Kidney glomerular epithelial cell (primary cell): ENCODE measurements at places on chromosomes 1 and 21.

- no peak for DNase-seq
Measured at GRCh38 chr1:37310064-37310463, 164.3 kb upstream of the ZC3H12A start.

DNA sequence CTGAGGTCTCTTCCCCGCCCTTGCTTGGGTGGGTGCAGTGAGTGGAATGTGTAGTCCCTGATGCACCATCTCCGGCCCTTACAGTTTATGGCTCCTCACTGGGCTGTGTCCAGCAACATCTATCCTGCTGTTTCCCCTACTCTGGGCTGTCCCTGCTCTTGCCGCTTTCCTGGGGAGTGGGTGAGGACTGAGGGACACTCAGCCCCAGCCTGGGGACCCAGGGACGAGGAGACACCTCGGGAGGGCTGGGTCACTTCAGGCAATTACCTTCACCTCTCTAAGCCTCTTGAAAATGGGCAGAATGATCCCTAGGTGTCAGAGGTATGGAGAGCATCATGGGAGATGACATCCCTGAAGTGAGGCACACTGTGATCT is 13.6 kb upstream of the LRP8 start:
- no peak for DNase-seq

DNA sequence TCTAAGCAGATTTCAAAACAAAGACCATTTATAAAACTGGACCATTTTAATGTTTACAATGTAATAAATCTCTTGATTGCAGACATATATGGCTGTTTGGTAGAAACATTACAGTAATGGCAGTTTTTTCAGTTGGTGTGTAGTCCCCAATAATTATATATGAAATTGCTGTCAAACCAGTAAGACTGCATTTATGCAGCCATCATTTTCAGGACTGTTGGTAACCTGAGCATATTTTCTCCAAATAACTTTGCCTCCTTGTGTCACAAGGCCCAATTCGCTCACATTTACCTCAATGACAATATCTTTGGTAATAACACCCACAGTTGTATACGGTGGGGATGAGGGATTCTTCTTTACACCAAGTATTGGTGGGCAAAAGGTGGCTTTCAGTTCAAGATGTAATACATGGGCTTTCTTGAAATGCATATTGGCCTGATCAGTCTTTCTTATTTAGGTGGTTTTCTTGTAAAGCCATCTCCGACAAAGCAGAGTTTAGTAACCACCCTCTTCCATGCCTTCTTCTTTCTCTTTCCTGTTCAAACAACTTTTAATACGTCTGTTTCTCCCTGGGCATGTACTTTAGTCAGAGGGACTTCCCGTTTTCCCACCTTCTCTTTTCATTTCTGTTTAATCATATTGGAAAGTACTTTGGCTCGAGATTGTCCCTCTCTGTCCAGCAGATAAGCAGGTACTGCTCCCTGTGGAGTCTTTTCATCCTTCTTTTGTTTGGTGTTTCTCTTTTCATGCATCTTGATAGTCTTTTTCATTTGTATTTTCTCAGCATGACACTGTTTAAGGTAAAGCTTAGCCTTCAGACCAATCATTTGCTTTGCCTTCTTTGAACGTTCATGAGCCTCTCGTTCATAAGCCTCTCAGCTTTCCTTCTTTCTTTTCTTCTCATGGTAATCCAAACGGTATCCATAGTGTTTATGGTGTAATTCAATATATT is 30.4 kb downstream of the ATP2B4 start:
- no peak for DNase-seq

- DNase-seq, result no peak
Measured at GRCh38 chr1:202007304-202007703, 3.1 kb upstream of the ELF3 start.

DNA sequence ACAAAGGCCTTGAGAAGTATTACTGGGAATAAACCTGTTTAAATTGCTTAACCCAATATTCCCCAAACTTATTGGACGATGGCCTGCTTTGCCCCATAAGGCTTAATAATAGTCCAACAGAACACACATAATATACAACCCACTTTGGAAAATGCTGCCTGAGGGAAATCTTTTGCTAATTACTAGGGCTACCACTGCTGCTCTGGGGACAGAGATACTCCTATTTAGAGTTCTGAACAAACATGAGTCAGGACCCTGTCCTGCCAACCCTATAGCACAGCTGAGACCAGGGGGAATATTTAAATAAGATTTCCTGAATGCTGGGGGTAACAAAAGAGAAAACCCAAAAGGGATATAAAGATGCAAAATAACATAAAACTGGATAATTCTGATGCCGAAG is 139.1 kb downstream of the BRINP2 start:
- DNase-seq, result no peak

DNA sequence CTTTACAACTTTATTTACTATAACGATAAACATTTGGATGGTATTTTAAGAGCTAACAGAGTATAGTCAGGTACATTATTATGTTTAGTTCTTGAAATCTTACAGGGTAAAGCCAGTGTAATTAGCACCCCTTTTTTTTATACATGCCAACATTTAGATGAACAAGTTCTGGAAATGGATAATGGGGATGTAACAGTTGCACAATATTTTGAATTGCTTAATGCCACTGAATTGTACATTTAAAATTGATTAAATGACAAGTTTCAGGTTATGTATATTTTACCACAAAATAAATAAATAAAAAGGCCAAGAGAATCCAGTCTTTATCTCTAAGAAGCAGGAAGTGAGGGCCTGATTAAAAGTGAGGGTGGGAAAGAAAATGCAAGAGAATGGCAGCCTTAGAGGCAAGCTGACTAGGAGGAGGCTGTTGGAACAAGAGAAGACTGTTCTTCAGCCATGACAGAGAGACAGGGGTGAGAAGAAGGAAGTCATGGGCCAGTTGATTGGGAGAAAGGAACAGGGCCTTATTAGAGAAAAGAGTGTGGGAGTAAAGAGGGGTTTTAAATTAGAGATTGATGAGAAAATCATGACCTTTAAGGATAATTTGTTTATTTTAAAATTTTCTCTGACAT is 49.9 kb upstream of the TNFSF18 start:
- DNase-seq, result no peak

DNA sequence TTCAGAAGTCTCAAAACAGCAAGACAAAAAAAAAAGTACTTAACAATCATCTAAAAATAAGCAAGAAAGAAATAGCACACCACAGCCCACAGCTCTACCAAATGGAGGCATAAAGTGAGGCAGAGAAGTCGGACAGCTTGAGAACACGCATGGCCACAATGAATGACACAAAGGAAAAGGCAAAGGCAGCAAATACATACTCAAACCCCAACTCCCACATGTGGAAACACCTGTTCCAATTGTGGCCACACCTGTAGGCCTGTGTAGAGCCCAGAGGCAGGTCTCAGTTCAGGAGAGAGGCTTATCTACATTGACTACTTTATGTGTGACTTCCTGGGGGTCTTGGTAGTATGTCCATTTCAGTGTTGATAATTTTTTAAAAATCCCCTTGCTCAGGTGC is 543.5 kb downstream of the LMO4 start:
- DNase-seq, result no peak

DNA sequence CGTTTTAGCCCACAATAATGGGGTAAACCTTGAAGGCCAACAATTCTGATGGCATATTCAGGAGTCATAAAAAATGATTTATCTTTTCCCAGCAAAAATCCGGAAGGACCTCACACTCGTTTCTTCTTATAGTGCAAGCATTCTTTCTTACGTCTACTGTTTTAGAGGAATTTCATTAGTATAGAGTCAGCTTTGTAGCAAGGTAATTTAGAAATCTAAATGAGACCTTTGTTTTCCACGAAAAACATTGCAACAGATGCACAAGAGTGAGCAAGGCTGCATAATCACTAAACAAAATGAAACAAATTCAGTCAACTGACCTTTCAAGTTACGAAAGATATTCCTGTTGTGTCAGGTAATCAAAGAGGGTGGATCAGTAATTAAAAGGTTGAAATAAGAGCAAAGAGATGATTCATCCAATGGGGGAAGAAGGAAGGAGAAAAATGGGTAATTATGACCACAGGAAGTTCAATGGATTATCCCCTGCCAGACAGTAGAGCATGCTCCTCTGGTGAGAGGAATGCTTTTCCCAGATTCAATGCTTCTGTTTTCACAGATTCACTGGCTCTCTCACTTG is 560 bp upstream of the CSDE1 start:
- no peak for DNase-seq

DNA sequence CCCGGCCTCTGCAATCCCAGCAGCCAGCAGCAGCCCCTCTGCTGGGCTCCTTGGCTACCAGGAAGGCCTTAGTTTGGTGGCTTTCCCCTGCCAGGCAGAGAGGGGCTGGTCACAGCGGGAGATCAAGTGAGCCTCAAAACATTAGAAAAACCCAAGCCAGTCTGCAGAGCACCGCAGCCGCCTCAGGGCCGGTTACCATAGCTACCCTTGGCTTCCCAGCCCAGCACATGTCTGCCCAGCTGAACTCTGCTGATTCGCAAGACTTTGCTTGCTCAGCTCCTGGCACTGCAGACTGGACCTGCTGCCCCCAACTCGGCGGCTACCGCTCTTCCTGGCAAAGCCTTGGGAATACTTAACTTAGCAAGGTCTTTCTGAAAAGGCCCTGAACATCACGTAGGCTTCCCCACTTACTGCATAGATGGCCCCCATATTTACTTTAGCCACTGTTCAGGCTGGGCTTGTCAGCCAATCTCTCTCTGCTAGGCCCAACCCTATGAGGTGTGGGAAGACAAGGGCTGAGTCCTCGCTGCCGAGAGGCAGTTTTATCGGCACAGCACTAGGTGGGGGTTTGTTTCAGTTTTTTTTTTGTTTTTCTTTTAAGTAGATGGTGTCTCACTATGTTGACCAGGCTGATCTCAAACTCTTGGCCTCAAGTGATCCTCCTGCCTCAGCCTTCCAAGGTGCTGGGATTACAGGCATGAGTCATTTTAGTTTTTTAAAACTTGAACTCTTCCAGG is 28.6 kb upstream of the PLEKHG5 start:
- peak; percentile 43 for DNase-seq

- DNase-seq, result peak; percentile 74
Measured at GRCh38 chr1:203673550-203674411, 47.1 kb downstream of the ATP2B4 start.

- no peak for DNase-seq
Measured at GRCh38 chr1:229420765-229421164, 13.1 kb downstream of the ACTA1 start.

DNA sequence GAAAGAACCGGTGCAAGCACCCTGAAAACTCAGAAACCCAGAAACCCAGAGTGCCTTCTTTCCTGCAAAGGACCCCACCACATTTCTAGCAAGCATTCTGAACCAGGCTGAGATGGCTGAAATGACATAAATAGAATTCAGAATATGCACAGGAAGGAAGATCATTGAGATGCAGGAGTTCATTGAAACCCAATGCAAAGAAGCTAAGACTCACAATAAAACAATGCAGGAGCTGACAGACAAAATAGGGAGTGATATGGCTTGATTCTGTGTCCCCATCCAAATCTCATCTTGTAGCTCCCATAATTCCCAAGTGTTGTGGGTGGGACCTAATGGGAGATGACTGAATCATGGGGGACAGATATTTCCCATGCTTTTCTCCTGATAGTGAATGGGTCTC is 22.8 kb upstream of the SGIP1 start:
- DNase-seq, result no peak

DNA sequence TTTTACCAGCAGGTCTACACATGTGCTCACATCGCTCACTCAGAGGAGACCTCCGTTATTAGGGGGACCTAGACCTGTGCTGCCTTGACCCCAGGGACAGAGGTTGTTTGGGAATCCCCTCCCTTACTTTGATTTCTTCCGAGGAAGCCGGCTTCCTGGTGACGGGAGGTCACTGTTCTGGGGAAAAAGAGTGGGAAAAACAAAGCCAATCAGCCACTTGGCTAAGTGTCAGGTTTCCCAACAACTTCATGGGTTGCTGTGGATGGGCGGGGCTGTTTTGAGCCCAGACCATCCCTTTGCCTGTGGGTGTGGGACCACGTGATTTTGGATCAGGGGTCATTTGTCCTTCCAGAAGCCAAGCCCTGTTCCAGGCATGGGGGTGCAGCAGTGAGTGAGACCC is 7.1 kb upstream of the KCNAB2 start:
- no peak for DNase-seq

- DNase-seq, result no peak
Measured at GRCh38 chr1:37477946-37478345, 3.6 kb downstream of the ZC3H12A start.
